ENCODE measurements at places on chromosomes 12 and 14.

DNA sequence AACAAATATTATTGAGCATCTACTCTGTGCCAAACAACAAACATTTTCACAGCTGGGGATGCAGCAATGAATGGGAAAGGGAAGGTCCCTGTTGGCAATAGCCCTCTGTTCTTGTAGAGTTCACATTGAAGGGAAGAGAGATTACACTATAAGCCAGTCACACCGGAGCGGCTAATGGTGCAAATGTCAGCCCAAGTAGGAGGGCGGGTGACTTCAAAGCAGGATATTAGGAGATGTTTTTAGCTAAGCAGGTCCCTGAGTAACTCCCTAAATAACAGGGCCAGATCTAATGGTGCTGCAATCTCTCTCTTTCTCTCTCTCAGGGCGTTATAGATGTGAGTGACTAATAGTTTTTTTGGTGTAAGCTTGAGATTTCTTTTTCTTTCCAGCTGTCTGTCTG, 30.7 kb downstream of the FLVCR2 start:
- DNase-seq = no peak

DNA sequence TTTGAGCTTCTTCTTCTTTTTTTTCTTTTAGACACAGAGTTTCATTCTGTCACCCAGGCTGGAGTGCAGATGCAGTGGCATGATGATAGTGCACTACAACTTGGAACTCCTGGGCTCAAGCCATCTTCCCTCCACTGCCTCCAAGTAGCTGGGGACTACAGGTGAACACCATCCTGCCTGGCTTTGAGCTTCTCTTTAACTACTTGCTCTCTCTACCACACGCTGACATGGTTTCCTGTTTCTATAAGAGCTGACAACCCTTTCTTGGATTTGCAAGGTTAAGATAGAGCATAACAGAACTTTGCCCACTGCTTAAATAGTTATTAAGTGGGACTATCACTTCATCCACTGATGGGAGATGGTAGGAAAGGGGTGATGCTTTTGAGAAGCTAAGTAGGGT, 82.4 kb upstream of the SLC38A2 start:
- no peak for DNase-seq

GRCh38 chr12:113770389-113770865, 195.7 kb downstream of the RBM19 start:
- DNase-seq = no peak

GRCh38 chr12:122835750-122836026, 431 bp downstream of the HIP1R start:
- DNase-seq = peak; percentile 26

DNA sequence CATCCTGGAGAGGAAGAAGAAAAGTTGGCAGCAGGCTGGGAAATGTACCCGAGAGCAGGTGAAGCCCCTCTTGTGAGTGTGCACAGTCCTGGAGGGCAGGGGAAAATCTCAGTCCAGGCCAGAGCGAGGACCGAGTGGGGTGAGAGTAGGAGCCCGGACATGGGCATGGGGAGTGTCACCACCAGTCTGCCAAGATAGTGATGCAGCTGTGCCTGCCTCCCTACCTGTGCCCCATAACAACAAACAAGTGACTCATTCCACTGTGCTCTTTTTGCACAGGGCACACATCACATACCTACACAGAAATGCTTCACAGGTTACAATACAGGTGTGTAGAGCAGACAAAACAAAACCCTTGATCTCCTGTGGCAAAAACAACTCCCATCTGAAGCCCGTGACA, 205.9 kb upstream of the PELI2 start:
- no peak for DNase-seq

- no peak for DNase-seq
These were observed 25.0 kb upstream of the GTF2A1 start for GRCh38 chr14:81245771-81246170.

DNA sequence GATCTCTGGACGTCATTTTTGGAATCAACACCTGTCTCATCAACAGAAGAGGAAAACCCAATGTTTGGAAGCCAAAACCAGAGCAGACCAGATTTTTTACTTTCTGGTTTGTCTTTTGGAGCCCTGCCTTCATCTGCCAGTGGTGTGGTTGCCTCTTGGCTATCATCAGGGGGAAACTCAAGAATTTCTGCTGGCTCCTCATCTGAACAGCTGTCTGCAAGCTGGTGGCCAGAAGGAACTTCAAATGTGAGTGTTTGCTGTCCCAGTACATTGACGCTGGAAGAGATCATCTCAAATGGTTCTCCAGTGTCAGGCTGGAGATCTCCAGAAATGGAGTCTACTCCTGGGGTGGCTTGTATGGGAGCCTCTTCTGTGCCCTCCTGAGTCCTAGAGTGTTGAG, 13.8 kb downstream of the PLD4 start:
- DNase-seq = no peak

GRCh38 chr12:45839917-45840316, 110.4 kb downstream of the ARID2 start:
- no peak for DNase-seq

DNA sequence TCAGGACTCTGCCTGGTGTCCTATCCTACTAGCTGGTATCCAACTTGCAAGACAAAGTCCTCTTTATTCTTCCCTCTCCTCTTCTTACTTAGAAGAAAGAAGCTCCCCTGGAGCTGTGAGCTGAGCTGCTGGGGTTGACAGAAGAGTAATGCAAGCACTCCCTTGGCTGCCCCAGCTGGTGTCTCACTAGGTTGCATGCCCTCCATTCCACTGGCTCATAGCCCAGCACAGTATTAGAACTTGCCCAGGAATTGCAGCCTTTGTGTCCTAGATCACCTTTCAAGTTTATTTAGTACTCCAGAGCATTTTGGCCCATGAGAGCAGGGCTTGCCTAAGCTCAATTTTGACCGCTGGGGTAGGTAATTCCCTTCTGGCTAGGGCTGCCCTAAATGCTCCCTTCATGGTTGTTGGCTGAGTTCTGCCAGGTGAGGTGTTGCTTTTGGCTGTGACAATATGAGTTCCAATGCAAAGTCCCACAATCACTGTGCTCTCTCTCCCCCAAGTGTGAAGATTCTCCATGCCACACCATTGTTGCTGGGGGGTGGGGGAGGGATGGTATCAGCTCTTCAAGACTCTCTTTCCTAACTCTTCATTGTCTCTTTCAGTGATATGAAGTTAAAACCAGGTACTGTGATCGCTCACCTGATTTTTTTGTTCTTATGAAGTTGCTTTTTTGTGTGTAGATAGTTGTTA, 317.4 kb upstream of the DDHD1 start:
- DNase-seq = no peak

GRCh38 chr12:16891673-16892072, 285.7 kb upstream of the LMO3 start:
- DNase-seq = no peak

- DNase-seq = no peak
These were observed 5.9 kb upstream of the FOXN3 start for GRCh38 chr14:89422952-89423345.

DNA sequence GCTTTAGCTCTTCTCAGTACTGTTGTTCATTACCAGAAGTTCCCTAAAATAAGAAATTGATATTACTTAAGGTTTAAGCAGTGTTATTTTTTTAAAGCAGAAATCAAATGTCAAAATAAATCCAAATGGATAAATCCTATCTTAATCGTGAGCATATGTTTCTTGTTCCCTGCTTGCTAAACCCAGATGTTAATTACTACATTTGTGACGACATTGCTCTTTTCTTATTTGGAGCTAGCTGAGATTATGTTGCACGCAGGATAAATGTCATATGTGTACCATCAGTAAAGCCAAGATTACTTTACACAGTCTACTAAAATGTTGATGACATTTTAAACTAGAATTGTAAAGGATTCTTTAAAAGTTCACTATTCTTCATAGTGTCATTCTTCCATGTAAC, 157.5 kb downstream of the PLCZ1 start:
- no peak for DNase-seq

- DNase-seq = peak; percentile 70
These were observed 261 bp upstream of the RNU7-1 start for GRCh38 chr12:6943389-6943721.

GRCh38 chr12:121184425-121184824, 25.5 kb upstream of the P2RX4 start:
- DNase-seq = no peak

DNA sequence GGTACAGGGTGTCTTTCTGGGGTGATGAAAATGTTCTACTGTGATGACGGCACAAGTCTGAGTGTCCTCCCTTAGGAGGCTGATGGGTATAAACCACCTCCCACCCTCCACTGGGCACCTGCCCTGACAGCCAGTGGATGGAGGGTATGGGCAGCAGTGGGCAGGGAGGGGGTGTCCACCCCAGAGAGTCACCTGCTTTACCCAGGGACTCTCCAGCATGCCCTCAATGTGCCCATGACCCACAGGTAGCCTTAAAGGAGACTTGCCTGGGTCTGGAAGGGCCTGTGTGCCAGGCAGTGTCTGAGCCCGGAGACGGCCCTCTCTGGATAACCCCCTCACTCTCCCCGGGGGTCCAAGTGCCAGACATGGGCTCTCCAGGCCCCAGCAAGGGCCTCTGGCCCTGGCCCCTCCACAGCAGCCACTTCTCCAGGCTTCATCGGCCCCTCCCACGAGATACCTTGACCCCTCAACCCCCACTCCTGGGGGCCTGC, 38.8 kb downstream of the CCNK start:
- no peak for DNase-seq

DNA sequence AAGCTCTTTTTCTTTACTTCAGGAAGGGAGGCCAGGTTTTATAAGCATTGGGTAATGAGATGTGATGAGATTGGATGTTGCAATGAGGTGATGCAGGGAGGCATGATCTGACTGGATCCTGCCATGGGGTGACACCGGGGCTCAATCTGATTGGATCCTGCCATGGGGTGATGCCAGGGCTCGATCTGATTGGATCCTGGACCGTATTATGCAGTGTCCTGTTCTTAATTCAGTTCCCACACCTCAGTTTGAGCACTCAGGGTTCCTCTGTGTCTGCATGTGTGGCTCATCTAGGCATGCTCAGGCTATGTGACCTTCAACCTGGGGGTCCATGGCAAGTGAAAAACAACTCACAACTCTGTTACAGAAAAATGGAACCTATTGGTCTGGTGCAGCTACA, 166.4 kb downstream of the SLC15A4 start:
- no peak for DNase-seq

DNA sequence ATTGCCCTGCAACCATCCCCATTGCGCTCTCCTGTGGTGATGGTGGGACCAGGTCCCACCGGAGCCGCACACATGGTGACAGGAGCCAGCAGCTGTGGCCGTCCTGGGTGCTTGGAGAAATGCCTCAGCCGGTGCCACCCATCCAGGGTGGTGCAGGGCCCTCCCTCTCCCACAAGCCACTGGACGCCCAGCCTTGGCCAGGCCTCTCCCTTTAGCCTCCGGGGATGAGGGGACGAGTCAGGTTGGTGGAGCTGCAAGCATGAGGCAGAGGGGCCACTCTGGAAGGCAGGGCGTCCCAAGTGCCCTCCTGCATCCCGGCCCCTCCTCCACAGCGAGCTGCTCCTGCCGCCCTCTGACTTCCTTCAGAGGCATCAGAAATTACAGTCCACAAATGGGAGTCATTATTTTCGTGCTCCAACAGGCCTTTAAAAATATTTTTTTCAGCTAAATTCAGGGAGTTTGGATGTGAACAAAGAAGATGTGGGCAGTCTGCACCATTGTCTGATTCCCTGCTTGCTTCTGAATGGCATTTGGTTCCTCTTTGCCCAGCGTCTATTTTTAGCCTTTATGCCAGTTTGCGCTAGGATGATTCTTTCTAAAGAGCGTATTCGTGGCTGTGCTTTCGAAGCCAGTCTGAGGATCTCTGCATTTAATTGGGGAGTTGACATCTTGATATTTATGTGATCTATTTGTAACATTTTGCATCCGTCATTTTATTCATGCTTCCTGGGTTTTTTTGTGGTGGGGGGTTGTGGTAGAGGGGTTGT, 189.4 kb downstream of the ADGRD1 start:
- DNase-seq = no peak

Measured in stimulated activated CD4-positive, alpha-beta T cell treated with anti-CD3 and anti-CD28 coated beads, Interleukin-4, amount 100 ng/mL, for 1 hour (primary cell).